ENCODE measurements at places on chromosomes 6 and 20.
A peak's percentile ranks its signal among the peaks of the same experiment; 100 is the strongest.

DNA sequence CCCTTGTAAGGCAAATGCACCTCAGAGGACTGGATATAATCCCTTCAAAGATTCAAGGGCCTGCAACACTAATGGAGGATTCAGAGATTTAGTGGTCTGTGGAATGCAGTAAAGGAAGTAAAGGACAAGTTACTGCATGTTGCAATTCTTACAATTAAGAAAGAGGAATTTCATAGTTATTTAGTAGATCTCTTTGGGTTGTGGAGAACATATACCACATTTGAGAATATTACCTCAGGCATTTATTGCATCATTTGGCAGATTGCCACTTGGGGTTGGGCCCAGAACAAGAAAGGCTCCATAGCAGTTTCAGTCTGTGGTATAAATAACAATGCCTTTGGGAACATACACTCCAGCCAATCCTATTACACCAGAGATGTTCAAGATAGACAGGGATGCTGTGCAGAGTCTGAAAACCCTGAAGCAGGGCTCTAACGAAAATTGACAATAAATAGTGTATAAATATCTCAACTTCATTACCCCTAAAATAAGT is 20.9 kb upstream of the EPM2A start:
- DNase-seq: peak; percentile 35

GRCh38 chr6:129646642-129647041 is 63.3 kb downstream of the ARHGAP18 start:
- no peak for DNase-seq

- DNase-seq: no peak
Measured at GRCh38 chr6:10723567-10723881, 654 bp downstream of the TMEM14C start.

- peak; percentile 8 for DNase-seq
Measured at GRCh38 chr6:155495011-155495768, 39.6 kb upstream of the NOX3 start.

- no peak for DNase-seq
Measured at GRCh38 chr6:157677235-157677634, 145.8 kb upstream of the SNX9 start.

GRCh38 chr20:9573335-9574151 is 59.2 kb downstream of the LAMP5 start:
- DNase-seq: no peak

DNA sequence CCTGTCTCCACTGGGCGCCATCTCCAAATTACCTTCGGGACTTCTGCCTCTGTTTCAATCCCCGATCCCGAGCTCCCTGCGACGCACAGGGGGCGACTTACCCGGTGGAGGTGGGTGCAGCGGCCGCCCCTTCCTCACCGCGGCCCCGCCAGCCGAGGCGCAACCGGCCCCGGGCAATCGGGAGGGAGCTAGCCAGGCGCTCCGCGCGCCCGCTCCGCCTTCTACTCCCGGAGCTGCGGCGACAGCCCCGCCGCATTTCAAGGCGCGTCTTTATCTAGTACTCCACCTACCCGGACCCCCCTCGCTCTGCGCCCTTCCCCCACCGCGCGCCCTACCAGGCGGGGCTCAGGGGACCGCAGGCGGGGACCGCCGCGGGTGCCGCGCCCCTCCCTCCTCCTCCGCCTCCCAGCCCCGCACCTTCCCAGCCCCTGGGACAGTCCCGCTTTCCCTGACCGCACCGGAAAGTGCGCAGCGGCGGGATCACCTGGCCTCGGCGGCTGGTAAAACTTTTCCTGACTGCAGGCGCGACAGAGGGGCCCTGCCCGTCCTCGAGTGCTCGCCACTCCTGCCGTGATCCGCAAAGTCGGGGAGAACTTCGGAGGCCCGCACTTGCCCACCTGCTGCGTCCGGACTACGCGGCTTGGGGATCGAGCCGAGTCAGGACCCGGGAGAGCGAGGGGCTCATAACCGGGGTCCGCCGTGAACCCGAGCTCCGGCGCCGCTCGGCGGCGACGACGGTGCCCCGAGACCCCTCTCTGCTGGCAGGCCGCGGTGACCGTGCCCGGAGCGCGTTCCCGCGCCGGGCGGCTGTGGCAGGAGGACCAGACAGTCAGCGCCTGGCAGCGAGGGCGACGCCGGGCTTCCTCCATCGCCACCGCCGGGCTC is 8.0 kb upstream of the NKX2-2 start:
- DNase-seq: no peak

- DNase-seq: no peak
Measured at GRCh38 chr6:153842491-153842890, 196.5 kb upstream of the OPRM1 start.

GRCh38 chr20:23583526-23583925 is 15.2 kb upstream of the CST9L start:
- DNase-seq: no peak

DNA sequence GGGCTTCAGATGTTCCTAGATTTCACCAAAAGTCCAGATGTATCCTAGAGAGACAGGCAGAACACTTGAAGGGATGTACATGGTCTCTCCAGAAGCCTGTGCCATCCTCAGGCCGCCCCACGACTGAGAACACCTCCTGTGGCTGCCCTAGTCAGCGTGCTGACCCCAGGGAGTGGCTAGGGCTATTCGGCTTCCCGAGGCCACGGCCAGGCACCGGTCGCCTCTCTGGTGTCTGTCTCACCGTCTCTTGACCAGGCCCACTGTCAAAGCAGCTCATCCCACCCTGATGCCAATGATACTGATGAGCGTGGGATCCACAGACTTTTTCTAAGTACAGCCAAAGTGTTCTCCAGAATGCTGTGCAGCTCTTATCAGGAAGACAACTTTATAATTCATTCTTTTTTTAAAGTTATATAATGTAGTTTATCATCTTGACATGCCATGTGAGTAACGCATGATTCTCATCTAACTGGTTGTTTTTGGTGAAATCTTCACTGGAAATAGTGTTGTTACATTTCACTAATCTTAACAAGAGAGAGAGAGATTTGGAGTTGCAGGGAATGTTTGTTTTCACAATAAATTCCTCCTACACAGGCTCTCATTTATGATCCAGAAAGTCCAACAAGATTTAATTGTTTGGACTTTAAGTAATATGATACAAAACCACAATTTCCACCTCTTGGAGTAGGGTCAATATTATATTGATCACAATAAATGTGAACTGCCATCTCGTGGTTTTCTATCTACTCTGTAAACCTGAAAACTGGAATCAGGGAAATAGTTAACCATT is 41.7 kb upstream of the KLHL31 start:
- no peak for DNase-seq

- no peak for DNase-seq
Measured at GRCh38 chr6:106924694-106925523, 49.6 kb downstream of the CD24 start.

DNA sequence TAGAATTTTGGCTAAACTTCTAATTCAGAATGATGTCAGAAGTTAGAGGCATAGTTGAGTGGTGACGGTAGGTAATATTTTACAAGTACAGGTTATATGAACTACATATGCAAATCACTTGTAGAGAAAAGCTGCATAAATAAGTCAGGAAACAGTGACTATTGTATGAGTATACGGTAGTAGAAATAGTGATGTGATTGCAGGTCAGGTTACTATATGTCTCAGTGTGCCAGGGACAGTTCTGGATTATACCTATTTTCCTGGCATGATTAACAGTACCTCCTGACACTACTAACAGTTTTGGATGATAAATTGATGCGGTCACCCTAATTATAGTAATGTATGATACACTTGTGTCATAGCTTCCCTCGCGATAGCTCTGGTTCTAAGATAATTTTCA is 9.2 kb downstream of the DNAH8 start:
- DNase-seq: no peak

DNA sequence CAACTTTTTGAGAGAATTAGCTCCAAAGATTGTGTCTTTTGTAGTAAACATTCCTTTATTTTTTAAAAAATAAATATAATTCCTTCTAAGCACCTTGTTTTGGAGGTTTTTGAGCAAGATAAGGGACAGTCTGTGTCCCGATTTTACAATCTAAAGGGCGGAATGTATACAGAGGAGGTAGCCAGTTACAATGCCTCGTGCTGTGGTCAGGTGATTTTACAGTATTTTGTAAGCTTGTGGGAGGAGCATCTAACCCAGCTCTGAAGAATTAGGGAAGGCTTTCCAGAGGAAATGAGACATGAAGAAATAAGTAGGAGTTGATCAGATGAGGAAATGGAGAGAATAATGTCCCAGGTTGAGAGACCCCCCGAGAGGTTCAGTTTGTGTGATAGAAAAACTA is 1.3 kb downstream of the HINT3 start:
- peak; percentile 68 for DNase-seq

DNA sequence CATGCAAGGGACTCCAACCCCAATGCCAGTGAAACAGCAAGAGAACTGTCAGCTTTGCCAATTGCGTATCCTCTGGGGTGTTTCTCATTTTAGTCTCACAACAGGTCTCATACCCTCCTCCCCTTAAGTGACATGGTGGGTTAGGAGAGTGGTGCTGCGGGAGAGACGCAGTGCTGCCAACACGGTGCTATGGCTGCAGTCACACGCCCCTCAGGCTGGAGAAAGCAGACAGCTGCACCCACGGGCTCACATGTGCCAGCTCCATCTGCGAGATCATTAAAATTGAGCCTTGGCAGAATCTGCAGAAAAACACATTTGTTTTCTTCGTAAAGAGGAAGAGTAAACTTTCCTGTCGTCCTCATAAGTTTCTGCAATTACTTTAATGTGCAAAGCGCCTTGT is 114.7 kb downstream of the ANKRD60 start:
- DNase-seq: no peak

DNA sequence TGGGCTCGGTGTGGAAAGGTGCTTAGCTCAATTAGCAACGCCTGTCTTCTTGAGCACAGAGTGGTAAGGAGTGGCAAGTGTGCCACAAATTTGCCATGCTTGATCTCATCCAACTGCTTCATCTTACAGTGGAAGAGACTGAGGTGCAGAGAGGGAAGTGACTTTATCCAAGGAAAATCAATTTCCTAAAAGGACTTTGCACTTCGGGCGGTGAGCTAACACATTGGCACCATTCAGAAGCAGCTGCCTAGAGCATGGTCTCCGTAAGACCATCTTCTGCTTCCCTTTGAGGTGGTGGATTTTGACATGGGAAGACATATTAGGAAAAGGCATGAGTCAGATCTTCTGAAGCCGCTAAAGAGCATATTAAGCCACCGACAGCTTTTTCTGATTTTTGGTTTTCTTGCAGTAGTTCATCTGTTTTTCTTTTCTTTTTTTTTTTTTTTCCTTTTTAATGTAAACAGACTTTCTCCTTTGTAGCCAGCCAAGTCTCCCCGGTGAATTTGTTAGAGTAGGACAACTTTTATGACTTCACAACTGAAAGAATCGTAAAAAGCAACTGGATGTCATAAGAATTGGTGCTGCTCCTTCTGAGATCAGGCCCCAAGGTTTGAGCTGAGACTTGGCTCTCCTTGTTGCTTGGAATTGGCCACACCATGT is 273.2 kb downstream of the CDC5L start:
- DNase-seq: no peak

Data from KBM-7 (cell line).